Posterior vena cava (tissue), 2 donors: ENCODE measurements at places on chromosomes 5 and 9. TPM values are rescaled to one million over a fixed set of nuclear protein-coding genes. Genes with fewer than 3 reads are reported as not detected.
A peak's percentile ranks its signal among the peaks of the same experiment; 100 is the strongest.

- no peak for DNase-seq
Observed at GRCh38 chr9:97132865-97133264, 93.9 kb upstream of the CTSV start.

DNA sequence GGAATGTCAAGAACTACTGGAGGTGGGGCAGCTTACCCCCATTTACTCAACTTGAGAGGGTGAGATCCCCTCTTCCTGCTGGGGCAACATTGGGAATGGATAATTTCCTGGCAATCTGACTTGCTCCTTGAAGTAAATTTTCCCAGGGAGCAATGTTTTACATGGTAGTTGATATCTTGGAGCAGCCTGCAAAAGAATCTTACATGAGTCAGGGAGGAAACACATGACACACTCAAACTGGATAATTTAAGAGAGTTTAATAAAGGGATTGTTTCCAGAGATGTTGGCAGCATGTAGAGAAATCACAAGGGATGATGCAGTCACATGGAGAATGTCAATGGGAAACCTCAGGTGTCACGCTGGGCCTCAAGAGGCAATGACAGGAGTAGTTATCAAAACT is 212.5 kb downstream of the GAS1 start:
- DNase-seq: no peak

DNA sequence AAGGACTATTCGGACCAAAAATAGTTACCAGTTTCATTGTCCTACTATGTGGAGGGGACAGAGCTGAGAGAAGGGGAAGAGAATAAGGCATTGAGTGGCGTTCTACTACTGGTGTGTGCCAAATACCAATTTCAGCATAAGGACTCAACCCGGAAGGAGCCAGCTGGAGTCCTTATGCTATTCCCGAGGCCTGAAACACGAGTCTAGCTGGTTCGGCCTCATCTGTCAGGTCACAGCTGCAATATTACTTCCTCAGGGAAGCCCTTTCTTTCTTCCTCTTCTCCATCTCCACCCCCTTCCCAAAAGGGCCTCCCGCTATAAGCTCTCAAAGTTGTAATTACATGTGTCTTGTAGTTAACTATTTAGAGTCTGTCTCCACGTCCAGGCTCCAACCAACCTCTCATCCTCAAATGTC is 20.5 kb upstream of the FER start:
- DNase-seq: no peak

GRCh38 chr9:131867611-131868192 is 127.8 kb upstream of the RAPGEF1 start:
- DNase-seq: peak; percentile 54

GRCh38 chr5:10160241-10160640 is 89.4 kb downstream of the ATPSCKMT start:
- no peak for DNase-seq

DNA sequence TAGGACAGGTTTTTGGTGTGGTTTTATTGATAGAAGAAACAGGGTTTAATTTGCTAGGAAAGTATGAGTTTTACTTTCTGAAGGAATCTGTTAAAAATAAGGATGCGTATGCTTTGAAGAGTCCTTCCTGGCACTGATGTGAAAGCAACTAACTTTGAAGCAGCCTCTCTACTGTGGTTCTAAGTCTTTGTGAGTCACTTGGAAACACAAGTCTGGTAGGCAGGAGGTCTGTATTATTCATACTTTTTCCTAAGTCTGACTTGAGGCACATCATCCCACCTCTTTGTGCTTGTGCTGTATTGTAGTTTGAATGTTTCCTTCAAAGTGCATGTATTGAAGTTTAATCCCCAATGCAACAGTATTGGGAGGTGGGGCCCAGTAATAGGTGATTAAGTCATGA is 129.0 kb downstream of the TAF11L14 start:
- DNase-seq: no peak

- no peak for DNase-seq
Observed at GRCh38 chr5:146848133-146848532, 30.4 kb downstream of the PPP2R2B start.

DNA sequence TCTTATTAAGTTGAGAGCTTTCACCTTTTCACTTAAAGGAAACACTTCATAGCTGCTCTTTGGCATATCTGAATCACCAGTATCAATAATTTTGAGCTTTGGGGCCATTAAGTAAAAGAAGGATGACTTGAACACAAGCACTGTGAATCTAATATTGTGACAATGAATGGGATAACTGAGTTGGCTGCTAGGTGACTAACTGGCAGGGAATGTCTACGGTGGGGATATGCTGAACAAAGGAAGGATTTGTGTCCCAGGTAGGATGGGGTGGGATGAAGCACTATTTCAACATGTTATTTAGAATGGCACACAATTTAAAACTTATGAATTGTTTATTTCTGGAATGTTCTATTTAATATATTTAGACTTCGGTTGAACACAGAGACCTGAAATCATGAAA is 123.6 kb downstream of the TEX10 start:
- no peak for DNase-seq

- no peak for DNase-seq
Observed at GRCh38 chr5:38831117-38831516, 14.7 kb upstream of the OSMR start.

GRCh38 chr5:7181841-7182240 is 214.1 kb upstream of the ADCY2 start:
- DNase-seq: no peak

DNA sequence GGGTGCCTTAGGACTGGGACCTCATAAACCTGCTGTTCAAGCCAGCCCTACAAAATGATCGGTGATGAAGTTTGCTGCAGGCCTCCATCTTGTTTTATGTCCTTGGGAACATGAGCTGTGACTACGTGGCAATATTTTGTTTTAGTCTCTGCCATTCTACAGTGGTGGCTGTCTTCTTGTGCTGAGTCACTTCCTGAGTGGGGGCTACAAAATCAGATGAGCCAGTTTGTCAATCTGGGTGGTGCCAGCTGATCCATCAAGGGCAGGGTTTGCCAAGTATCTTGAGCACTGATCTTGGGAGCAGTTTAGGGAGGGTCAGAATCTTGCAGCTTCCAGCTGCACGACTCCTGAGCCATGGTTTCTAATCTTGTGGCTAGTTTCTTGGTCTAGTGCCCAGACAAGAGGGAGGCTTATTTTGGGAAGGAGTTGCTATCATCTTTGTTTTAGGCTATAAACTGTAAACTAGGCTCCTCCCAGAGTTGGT is 94.7 kb downstream of the YTHDC2 start:
- DNase-seq: no peak

GRCh38 chr5:74618106-74618505 is 22.4 kb downstream of the ENC1 start:
- DNase-seq: no peak

DNA sequence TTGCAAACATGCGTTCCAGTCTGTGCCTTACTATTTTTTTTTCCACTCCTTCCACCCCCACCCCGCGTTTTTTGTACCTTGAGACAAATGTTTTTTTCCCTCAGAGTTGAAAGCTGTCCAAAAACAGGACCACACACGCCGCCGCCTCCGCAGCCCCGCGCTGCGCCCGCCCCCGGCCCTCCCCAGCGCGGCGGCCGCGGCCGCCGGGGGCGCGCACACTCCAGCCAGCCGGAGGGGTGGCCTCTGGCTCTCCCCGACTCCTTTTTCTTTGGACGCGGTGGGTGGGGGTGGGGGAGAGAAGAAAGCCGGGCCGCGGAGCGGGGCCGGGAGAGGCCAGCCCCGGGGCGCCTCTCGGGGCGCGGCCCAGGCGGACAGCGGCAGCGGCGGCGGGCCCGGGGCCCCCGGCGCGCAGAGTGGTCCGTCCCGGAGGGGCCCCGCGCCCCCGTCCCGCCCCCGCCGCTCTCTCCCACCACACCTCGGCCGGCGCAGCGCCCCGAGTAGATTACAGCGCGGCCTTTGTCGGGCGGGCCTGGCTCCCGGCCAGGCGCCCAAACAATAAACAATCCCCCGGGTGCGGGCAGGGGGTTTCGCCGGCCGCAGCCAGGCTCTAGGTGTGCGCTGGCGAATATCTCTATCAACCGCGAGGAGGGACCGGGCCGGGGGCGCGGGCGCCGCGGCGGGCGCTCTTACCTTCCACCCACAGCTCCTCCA is 10.9 kb downstream of the PTCH1 start:
- DNase-seq: no peak

DNA sequence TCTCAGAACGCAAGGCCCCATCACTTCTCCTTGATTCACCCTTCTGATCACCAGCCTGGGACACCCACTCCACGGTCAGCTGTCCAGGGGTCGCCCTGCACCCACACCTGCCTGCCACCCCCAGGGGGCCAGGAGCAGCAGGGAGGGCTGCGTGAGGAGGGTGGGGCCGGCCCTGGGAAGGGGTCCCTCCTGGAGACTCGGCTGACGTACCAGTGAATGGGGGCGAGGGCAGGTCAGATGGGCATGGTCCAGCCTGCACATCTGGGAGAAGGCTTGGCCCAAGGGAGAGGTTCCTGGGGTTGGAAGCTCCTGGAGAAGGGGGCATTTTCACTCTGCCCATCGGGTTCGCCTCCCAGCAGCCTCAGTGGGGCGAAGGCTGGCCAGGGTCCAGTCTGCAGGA is 21.8 kb upstream of the SARDH start:
- peak; percentile 78 for DNase-seq

- no peak for DNase-seq
Observed at GRCh38 chr5:149203921-149204441, 62.7 kb downstream of the ABLIM3 start.

GRCh38 chr9:91198405-91198804 is 163.3 kb downstream of the AUH start:
- DNase-seq: no peak

- no peak for DNase-seq
Observed at GRCh38 chr9:73613092-73613701, 461.5 kb downstream of the ANXA1 start.

GRCh38 chr5:31887556-31887955 is 248.6 kb downstream of the PDZD2 start:
- no peak for DNase-seq

GRCh38 chr5:112245656-112246055 is 173.4 kb downstream of the EPB41L4A start:
- no peak for DNase-seq

- DNase-seq: no peak
Observed at GRCh38 chr5:138538943-138539627, 4.0 kb downstream of the ETF1 start.

GRCh38 chr5:158514319-158514985 is 585.3 kb downstream of the EBF1 start:
- DNase-seq: no peak

- no peak for DNase-seq
Observed at GRCh38 chr9:134988706-134989105, 71.0 kb upstream of the FCN1 start.

GRCh38 chr5:168404365-168404764 is 81.9 kb upstream of the RARS1 start:
- DNase-seq: no peak

GRCh38 chr5:122908108-122908507 is 62.7 kb downstream of the SNX24 start:
- no peak for DNase-seq

- DNase-seq: no peak
Observed at GRCh38 chr9:110969971-110970386, 68.3 kb downstream of the LPAR1 start.

DNA sequence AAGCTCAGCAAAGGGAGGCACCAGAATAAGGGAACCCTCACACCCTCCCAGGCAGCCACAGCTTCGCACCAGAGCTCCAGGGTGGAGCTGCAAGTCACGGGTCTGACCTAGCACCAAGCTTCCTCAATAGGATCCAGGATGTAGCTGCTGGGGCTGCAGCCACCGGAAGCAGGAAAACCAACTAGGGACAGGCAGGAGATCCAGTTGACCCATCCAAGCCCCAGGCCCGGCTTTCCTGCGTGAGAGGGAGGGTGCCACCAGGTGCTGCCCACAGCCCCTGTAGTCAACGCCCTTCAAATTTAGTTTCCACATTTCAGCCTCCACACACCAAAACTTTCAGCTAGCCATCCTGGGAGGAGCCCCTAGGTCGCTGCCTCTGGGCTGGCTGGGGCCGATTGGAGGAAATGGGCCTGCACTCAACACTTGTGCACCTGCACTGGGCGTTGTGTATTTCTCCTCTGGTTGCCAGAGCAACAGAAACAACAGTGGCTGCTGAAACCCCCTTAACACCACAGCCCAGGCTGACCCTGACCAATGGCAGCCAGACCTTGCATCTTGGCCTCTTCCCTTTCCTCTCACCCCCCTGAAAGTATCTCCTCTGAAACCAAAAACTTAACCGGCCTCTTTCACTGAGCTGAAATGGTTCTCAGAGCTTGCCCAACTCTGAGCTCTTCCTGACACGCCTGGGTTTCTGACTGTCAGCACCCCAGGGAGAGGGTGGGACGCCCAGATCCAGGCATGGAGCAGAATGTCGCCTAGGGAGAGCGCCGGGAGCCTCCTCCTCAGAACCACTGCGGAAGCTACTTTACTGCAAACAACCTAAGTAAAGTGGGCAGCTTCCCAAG is 226.5 kb upstream of the MAP3K1 start:
- peak; percentile 84 for DNase-seq

GRCh38 chr9:120532475-120532874 is 47.5 kb downstream of the CDK5RAP2 start:
- DNase-seq: no peak

- no peak for DNase-seq
Observed at GRCh38 chr5:127203818-127204217, 86.8 kb upstream of the MEGF10 start.

- DNase-seq: no peak
Observed at GRCh38 chr5:90949469-90950358, 391.1 kb downstream of the ADGRV1 start.

GRCh38 chr5:133205204-133205603 is 153.4 kb downstream of the HSPA4 start:
- DNase-seq: no peak

GRCh38 chr9:114271556-114272510 is 51.1 kb upstream of the ORM1 start:
- peak; percentile 85 for DNase-seq

DNA sequence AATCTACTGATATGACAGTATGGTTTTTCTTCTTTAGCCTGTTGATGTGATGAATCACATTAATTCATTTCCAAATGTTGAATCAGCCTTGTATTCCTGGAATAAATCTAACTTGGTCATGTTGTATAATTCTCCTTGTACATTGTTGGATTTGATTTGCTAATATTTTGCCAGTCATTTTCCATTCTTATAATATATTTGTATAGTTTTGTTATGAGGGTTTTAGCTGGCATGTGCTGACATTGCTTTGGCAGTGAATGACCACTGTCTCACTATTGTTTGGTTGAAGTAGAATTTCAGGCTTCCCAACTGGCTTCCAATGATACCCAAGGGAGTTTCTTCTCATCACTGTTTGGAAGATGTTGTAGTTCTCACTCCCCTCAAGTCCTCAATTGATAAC is 983.0 kb upstream of the PTPRD start:
- DNase-seq: no peak

Gene ZFP2
- total RNA-seq: 2.3 TPM

Gene SPINK4
- not detected for total RNA-seq

Gene SHROOM1
- total RNA-seq: 5.2 TPM

Gene SPINK7
- not detected for total RNA-seq

Gene NTRK2
- total RNA-seq: 43.8 TPM

Gene C9orf50
- total RNA-seq: not detected

Gene TSSK1B
- total RNA-seq: not detected

Gene SAXO1
- total RNA-seq: 0.05 TPM

Gene RNF208
- total RNA-seq: 2.3 TPM

Gene SH3GL2
- not detected for total RNA-seq

Gene GLRA1
- total RNA-seq: not detected

Gene STPG3
- total RNA-seq: not detected

Gene SH3PXD2B
- total RNA-seq: 114 TPM
